ENCODE measurements at places on chromosomes 2 and 18.

DNA sequence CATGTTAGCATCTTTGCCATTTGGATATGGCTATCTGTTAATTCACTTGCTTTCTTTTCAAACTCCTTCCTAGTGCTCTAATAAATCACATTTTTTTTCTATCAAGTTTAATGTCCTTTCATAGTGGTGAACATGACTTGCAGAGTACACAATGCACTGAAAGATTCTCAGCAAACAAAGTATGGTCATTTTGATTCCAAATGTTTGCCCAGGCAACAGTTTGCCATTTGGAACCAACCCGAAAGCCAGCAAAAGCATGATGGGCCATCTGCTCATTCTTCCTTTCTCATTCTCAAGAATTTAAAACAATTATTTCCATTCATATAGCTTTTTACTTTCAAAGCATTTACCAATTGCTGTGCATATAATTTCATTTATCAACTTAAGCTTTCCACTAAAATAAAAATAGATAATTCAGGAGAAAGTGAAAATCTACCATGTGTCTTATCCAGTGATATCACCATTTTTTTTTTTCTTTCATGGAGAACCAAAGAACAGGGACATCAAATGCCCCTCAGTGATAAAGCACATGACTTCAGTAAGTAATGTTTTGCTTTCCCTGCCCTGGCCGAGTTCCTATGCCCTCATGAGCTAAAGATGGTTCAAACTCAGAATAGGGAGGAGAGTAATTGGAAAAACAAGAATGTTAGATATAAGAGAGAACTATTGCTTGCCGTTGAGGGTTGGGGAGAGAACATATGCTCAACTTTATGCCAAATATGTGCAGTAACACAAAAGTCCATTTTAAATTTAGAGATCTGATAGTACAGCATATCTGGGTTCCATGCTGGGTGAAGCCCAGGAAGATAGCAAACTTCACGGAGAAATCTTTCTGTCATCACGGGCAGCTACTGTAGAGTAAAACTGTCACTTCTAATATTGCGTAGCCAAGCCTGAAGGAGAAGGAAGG, 62.1 kb downstream of the HNMT start:
- no peak for DNase-seq

DNA sequence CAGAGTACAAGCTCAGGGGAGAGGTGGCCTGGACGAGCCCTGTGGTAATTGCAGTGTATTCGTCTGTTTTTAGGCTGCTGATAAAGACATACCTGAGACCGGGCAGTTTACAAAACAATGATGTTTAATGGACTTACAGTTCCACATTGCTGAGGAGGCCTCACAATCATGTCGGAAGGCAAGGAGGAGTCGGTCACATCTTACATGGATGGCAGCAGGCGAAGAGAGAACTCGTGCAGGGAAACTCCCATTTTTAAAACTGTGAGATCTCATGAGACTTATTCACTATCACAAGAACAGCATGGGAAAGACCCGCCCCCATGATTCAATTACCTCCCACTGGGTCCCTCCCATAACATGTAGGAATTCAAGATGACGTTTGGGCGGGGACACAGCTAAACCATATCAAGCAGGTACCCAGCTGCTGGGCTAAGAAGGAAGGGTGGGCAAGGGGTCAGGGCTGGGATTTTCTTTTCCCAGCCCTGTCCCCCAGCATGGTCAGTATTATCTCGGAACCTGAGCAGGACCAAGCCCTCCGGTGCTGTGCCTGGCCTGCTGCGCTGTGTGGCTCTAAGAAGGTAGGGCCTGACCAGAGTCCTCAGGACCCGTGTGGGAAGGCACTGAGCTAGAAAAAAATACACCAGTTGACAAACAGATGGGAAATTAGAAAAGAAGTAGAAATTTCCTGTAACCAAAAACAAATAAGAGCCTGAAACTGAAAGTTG, 78.6 kb upstream of the SH3BP4 start:
- DNase-seq: no peak

GRCh38 chr2:149767516-149767974, 180.0 kb upstream of the MMADHC start:
- no peak for DNase-seq

DNA sequence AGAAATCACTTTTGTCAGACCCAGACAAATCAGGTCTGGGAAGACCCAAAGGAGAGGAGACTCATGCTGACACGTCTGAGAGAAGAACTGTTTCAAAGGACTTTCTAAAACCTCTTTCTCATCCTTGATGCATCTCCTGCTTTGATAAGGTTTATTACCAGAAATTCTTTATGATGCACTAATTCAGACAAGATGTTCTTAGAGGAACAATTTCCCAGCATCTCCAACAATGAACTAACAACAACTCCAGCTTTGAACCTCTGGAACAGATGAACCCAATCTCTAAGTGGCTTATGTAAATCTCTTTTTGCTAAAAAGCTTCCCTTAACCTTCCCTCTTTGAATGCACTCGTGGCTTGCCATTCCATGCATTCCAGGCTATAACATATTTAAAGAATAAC, 15.9 kb upstream of the SERPINB11 start:
- DNase-seq: no peak

DNA sequence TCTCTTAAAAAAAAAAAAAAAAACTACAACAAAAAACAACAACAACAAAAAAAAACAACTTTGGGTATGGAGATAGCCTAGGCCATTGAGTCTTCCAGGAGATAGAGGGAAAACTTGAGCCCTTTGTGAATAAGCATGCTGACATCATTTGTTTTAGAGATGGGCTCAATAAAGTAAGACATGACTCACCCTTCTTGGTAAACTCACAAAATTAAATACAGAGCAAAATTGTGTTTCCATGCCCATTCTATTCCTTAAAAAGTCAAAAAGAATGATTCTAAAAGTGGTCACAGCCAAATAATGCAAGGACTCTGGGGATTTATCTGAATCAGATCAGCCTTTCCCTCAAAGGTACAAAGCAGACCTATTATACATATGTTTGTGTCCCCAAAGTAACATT, 117.4 kb downstream of the ETAA1 start:
- DNase-seq: no peak

DNA sequence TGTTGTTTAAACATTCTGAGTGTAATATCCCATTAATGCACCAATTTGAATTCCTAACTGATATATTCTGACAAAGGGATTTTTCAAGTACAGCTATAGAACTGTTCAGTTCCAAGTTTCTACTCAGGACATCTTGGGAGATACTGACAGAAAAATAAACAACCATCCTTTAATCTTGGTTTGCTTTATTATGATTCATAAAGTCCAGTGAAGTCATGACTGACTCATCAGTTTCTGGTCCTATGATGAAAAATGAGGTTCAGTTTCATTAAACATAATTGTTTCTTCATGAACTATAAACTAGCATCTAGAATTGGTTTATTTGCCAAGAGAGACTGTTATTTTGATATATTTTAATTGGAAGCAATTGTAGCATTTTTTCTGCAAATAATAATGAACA, 896.2 kb downstream of the CCDC85A start:
- no peak for DNase-seq

DNA sequence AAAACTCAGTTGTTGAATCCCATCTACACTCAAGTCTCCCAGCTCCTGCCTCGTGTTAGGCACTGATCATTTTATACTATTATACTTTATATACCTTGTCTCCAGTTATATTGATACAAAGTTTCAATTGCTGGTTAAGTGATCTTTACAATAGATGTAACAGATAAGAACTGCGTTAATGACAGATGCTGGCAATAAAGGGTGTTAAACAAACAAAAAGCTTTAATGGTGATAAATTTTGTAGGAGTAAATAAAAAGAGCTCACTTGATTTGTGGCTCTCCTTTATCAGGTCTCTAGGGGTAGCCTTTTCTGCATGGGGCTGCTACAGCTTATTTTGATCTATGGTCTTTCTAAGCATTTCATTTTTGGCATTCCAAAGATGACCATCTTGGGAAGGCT, 106.9 kb upstream of the GAREM1 start:
- DNase-seq: no peak

DNA sequence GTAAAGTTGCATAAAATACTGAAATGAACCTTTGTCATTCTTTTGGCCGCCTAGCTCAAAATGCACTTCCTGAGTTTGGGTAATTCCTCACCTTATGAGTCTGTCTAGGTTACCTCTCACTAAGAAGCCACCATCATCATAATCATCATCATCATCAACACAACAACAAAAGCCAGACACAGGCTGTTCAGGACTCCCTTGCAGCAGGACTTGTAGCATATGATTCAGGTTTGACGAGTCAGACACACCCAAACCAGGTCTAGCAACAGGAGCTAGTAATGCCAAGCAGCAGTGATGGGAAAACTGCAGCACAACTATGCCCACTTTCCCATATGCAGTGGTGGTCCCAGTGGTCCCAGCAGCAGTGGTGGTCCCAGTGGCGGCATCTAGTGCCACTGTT, 2.8 kb upstream of the SGO2 start:
- DNase-seq: no peak

- peak; percentile 71 for DNase-seq
Measured at GRCh38 chr2:48315896-48316194, 214.1 kb upstream of the STON1 start.

- no peak for DNase-seq
Measured at GRCh38 chr2:63000801-63001200, 49.8 kb upstream of the OTX1 start.

Measured in NB4 (cell line).